ENCODE measurements at places on chromosomes 13 and 19.

DNA sequence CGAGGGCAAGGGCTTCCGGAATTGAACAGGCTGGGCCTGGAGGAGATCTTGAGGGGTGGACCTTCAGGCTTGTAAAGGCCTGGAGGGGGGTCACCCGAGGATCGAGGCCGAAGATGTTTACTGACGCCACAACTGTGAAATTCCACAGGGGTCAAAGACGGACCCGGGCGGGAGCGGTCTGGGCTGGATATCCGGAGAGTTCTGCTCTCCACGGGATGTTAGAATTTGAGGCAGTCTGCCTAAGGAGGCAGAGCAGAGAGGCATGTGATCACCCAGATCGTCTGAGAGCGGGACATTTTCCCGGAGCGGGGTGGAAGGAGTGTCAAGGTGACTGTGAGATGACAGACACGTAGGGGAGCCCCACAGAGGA is 13.2 kb downstream of the KLHL26 start:
- H3K27me3 ChIP-seq = no peaks in the 10 kb centered on the region
- no peak overlapping the region for H3K4me3 ChIP-seq
- peaks cover 16% of the 10 kb centered on the region for H3K4me1 ChIP-seq
- no peak for DNase-seq
- peaks cover 3% of the 10 kb centered on the region for H3K36me3 ChIP-seq

- peak; percentile 25 for DNase-seq
- H3K4me1 ChIP-seq = peaks cover 10% of the 10 kb centered on the region
- H3K4me3 ChIP-seq = peak overlapping the region; percentile 98
- no peaks in the 10 kb centered on the region for H3K27me3 ChIP-seq
- peak overlapping the region; percentile 94 for H3K27ac ChIP-seq
- no peaks in the 10 kb centered on the region for H3K36me3 ChIP-seq
Measured at GRCh38 chr19:20051841-20052768, 12.8 kb upstream of the ZNF682 start.

- H3K4me3 ChIP-seq = no peak overlapping the region
- no peak for DNase-seq
- H3K27ac ChIP-seq = no peak overlapping the region
- H3K27me3 ChIP-seq = peaks cover 29% of the 10 kb centered on the region
- H3K36me3 ChIP-seq = no peaks in the 10 kb centered on the region
- no peaks in the 10 kb centered on the region for H3K4me1 ChIP-seq
Measured at GRCh38 chr13:101751488-101751887, 299.0 kb downstream of the ITGBL1 start.

DNA sequence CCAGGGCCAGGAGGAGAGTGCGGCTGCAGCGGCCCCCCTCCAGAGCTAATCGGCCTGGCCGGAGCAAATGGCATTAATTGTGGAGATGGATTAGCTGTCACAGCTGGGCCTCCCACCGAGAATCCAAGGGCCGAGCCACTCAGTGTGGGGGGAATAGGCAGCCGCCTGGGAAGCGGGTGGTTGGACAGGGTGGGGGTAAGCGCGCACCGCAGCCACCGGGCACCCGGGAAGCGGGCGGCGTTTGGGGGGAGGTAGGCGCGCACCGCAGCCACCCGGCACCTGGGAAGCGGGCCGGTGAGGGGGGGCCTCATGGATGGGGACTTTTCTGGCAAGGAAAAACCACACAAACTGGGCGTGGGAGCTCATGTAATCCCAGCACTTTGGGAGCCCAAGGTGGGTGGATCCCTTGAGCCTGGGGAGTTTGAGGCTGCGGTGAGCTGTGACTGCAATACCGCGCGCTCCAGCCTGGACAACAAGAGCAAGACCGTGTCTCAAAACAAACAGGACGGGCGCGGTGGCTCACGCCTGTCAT is 9.7 kb downstream of the R3HDM4 start:
- no peaks in the 10 kb centered on the region for H3K36me3 ChIP-seq
- DNase-seq = no peak
- no peak overlapping the region for H3K27ac ChIP-seq

DNA sequence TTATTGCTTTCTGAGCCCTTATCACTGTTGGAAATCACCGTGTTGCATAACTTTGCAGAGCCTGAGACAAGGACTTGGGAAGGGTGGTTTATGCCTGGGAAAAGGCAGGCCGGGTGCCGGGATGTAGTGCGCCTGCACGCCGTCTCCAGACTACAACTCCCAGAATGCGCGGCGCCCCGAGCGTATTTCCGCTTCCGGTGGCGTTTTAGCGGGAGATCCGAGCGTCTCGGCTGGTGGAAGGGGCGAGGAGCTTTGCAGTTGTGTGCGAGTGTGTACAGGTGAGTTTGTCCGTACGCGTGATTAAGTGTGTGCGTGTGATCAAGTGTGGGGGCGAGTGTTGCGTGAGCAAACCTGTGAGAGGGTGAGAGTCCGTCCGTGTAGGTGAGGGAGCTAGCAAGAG is 75.4 kb downstream of the PEG3 start:
- H3K4me3 ChIP-seq = peak overlapping the region; percentile 63
- H3K27me3 ChIP-seq = no peaks in the 10 kb centered on the region
- peaks cover 3% of the 10 kb centered on the region for H3K36me3 ChIP-seq
- DNase-seq = no peak
- H3K27ac ChIP-seq = no peak overlapping the region
- no peaks in the 10 kb centered on the region for H3K4me1 ChIP-seq

DNA sequence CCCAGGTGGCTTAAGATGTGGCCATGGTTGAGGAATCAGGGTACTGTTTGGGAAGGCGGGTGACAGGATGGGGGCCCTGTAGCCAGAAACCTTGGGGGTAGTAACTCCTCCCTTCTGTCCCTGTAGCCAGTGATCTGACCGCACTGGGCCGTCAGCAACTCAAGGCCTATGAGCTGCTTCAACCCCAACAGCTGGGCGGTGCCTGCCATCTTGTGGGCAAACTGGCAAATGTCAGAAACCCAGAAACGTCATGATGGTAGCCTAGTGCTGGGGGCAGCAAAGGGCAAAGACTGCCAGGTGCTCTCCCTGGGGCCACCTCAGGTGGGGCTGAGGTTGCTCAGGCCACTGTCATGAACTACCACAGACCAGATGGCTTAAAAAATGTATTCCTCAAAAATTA is 3.5 kb downstream of the COPE start:
- no peak overlapping the region for H3K4me3 ChIP-seq
- H3K27me3 ChIP-seq = no peaks in the 10 kb centered on the region
- peaks cover 5% of the 10 kb centered on the region for H3K36me3 ChIP-seq
- DNase-seq = no peak
- no peak overlapping the region for H3K27ac ChIP-seq

DNA sequence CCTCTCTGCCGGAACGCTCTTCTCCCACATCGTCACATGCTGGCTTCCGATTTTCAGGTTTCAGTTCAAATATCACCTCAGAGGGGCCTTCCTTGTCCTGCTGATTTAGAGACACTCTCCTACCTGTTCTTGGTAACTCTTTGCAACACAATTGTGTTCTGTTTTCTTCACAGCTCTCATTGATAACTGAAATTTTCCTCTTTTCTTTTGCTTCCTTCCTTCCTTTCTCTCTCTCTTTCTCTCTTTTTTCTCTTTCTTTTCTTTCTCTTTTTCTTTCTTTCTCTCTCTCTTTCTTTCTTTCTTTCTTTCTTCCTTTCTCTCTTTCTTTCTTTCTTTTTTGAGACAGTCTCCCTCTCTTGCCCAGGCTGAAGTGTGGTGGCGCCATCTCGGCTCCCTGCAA is 12.0 kb upstream of the LRRC4B start:
- H3K4me1 ChIP-seq = no peaks in the 10 kb centered on the region
- peaks cover 3% of the 10 kb centered on the region for H3K36me3 ChIP-seq
- no peak overlapping the region for H3K27ac ChIP-seq
- peaks cover 46% of the 10 kb centered on the region for H3K27me3 ChIP-seq

- peaks cover 55% of the 10 kb centered on the region for H3K27me3 ChIP-seq
- H3K36me3 ChIP-seq = peaks cover 5% of the 10 kb centered on the region
- H3K4me3 ChIP-seq = peak within 1 kb of the TSS; percentile 60
Measured at GRCh38 chr13:24680258-24680920, at the start of gene ATP12A. Gene ATP12A (plus strand): TSS chr13:24680408. CDS start chr13:24680744, 336 bp downstream.
